ENCODE measurements at places on chromosomes 7 and 10.

GRCh38 chr10:21764466-21765189 is 230.6 kb downstream of the MLLT10 start:
- DNase-seq: no peak

DNA sequence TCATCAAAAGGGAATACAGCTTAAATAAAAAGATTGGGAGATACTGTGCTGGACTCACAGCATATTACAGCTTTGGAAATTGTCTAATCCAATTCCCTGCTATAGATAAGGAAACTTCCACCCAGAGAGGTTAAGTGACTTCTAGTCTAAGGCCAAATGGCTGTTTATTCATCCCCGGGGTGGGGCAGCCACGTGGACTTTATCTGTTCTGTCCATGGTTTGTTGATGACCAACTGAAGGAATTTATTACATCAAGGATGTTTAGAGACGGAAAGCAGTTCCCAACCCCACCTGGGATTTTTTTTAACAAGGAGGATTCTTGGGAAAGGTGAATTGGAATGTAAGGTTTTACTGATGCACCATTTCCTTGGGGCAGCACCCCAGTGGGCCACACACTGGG is 88.6 kb downstream of the ATXN7L1 start:
- no peak for DNase-seq

DNA sequence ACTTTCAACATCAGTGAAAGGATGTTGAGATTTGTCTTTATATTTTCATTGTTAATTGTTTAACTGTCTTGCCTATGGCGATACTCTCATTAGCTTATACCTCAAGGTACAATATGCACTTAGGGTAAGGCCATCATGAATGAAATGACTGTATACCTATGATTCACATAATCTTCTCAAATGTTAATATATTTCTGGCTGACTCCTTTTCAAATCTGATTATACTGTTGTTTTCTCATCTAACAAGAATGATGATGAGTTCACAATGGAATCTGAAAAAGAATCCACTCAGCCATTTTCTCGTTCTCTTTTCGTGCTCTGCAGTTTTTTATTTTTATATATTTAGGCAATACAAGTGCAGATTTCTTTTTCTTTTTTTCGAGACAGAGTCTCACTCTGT is 159.1 kb downstream of the ARHGAP12 start:
- DNase-seq: no peak

DNA sequence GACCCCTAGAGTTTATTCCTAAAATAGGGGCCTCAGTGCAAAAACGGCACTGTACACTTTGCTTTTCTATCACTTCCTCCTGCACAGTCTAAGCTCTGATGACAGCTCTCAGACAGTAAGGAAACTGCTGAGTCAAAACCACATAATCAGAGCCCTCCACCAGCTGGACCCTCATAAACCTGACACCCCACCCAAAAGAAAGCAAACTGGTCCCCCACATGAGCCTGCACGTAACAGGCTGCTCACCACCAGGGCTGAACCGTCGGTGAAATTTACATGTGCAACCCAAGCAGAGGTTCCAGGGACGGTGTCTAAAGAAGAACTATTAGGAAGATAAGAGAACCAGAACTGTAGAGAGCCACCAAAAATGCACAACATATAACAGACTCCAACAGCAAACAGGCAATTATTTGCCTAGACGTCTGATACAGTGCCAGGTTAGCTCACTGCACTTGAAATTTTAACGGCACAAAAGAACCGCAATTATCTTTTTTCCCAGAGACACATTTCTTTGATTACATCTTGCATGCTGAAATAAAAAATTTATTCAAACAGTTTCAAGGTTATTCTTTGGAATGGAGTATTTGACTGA is 19.6 kb downstream of the SGMS1 start:
- peak; percentile 30 for DNase-seq

GRCh38 chr10:61975391-61975932 is 74.0 kb downstream of the ARID5B start:
- no peak for DNase-seq

GRCh38 chr7:106384373-106384772 is 99.6 kb upstream of the NAMPT start:
- no peak for DNase-seq

GRCh38 chr10:59068581-59069191 is 107.8 kb upstream of the PHYHIPL start:
- no peak for DNase-seq

- DNase-seq: no peak
Measured at GRCh38 chr10:48548531-48549135, 56.2 kb downstream of the ARHGAP22 start.

DNA sequence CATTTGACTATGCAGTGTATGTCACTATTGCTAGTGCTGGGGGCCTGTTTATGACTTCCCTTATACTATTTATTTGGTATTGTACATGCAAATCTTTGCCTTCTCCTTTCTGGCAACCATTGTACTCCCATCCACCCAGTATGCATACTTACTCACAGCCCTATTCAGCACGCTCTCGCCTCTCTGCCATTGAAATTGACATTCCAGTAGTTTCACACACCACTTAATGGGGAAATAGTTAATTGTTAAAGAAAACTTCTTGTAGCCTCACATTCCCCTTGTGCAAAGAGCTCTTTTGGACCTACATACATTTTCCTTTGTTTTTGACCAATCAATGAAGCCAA is 9.9 kb downstream of the CLDN12 start:
- no peak for DNase-seq

DNA sequence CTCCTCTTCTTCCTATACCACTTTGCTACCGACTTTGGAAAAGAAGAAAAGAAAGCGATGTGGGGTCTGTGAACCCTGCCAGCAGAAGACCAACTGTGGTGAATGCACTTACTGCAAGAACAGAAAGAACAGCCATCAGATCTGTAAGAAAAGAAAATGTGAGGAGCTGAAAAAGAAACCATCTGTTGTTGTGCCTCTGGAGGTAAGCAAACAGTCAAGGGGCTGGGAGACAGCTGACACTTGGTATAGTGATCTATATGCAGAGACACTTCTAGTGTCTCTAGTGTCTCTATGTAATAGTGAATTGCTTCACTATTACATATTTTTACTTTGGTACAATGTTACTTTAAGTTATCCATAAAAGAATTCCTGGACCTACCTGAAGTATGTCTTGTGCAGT is 13.9 kb downstream of the TET1 start:
- no peak for DNase-seq

DNA sequence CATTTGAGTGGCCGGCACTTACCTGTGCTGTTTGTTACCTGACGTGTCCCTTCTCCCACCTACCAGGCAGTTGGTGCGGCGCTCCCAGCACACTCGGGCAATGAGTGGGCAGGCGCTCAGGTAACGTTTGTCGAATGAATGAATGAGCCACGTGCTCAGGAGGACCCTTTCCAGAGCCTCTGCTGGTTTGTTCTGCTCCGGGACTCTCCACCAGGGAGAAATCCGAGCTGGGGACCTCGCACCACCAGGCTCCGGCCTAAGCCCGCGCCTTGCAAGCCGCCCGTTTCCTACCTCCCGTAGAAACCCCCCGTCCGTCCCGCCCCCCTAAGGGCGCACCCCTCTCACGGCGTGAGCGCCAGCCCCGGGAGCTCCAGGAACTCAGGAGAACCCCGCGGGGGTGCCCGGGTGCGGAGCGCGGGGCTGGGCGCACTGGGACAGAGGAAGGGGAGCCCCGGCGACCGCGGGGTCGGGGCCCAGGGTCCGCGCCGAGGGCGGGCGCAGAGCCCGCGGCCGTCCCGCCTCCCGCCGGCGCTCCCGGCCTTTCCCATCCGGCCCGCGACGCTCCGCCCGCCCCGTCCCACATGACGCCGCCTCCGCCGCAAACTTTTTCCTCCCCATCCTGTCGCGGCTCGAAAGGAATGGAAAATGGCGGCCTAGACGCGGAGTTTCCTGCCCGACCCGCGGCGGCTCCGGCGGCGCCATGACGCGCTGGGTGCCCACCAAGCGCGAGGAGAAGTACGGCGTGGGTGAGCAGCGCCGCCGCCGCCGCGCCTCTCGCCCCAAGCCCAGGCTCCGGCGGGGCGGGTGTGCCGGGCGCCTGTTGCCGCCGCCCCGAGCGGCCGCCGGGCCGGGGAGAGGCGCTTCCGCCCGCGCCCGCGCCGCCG is at the start of gene DOCK1:
Gene DOCK1 (plus strand): TSS at position 611 of the 884 bp plus-strand sequence. CDS start 90 bp downstream, at position 701.
- DNase-seq: peak; percentile 4

DNA sequence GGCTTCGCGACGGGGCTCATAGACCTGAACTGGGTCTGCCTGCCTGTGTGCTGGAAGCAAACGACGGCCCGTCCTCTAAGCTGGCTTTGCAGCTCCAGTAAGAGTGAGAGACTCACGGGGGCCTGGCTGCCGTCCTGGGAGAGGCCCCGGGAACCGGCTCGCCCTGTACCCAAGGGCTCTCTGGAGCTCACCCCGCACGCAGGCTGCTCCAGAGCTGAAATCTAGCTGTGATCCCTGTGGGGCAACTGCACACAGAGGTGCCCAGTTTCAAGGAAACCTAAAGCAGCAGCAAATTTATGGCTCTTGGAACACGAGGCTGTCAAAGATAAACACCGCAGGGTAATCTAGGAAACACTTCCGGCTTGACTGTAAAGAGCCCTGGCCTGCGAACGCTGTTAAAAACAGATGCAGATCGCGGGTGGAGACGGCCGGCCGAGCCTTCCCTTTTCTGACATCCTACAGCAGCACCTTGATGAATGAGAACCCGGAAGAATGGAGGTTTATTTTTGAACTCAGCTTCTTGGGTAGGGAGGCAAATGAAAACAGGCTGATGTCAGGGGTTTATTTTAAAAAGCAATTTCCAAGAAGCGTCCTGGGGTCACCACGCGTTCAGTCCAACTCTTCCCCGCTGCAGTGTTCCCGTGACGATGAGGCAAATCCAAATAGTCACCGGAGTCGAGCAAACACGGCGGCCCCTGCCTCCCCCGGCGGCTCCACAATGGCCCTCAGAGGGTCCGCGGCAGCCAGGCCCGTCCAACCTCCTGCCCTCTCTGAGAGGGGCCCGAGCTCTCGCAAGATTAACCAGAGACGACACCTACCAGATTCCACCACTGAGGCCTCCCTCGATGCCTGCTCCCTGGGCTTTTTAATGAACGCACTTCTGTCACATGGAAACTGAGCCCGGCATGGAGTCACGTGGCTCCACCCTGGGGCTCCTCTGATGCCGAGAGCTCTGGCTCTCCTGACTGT is 29.6 kb downstream of the AMZ1 start:
- peak; percentile 45 for DNase-seq

DNA sequence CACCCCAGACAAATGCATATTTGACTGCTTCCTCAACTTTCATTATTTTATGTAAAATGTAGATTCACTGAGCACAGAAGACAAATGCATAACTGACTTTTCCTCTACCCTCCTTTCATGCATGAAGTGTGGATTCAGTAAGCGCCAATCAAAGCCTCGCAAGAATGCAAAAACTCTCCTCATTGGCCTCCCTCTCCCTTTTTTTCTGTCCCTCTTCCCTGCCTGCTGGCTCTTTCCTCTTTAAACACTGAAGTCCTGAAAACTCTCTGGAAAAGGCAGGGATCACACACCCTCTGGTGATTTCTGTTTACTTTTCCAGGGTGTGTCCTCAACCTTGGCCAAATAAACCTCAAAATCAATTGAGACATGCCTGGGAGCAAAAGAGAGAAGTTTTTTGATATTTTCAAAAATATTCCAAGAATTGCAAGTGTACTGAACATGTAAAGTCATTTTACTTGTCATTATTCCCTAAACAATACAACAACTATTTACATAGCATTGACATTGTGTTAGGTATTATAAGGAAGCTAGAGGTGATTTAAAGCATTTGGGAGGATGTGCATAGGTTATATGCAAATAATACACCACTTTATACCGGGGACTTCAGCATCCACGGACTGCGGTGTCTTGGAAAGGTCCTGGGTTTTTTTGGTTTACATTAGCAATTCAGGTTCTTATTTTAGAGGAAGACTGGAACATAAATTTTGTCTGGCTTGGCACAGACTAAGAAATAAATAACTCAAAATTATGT is 71.4 kb downstream of the SEC61G start:
- DNase-seq: no peak

DNA sequence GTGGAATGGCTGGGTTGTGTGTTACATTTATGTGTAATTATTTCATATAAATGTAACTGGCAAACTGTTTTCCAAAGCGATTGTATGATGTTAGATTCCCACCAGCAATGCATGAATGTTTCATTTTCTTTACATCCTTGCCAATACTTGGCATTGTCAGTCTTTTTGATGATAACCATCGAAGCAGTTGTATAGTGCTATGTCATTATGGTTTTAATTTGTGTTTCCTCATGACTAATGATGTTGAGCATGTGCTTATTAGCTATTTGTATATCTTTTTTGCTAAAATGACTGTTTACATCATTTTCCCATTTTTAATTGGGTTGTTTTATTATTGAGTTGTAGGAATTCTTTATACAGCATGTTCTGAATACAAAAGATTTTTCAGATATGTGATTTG is 22.3 kb downstream of the AHCYL2 start:
- DNase-seq: no peak

GRCh38 chr7:45698303-45699014 is 124.3 kb downstream of the ADCY1 start:
- no peak for DNase-seq

DNA sequence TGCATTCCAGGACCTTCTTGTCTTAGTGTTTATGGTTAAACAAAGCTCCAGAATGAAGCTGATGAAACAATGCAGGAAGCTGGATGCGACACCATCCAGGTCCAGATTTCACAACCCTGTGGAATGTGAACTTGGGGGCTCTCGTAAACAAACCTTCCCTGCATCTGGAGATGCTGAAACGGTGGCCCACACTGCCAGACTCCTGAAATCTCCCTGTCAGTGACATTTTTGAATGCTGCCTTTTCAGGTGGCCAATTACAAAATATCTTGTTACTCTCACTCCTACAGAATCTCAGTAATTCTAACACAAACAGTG is 18.8 kb downstream of the VIPR2 start:
- no peak for DNase-seq

- no peak for DNase-seq
Measured at GRCh38 chr7:17584822-17585221, 286.4 kb downstream of the AHR start.
